ENCODE measurements at places on chromosomes 13 and 19.

DNA sequence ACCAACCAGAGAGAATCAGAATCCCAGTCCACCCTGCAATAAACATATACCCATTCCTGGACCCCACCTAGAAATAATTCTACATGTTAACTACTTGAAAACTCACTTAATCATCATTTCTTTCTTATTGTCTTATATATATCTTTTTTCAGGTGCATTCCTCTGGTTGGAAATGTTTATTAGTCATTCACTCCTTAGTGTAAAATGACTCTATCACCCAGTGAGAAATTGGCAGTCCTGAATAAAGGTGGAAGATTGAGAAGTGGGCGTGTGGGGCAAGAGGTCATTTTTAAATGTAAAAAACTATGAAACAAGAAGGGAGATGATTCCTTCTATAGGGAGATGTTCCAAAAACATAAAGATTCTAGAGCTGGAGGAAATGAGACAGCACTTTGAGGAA is 101.2 kb upstream of the MBNL2 start:
- DNase-seq: no peak

DNA sequence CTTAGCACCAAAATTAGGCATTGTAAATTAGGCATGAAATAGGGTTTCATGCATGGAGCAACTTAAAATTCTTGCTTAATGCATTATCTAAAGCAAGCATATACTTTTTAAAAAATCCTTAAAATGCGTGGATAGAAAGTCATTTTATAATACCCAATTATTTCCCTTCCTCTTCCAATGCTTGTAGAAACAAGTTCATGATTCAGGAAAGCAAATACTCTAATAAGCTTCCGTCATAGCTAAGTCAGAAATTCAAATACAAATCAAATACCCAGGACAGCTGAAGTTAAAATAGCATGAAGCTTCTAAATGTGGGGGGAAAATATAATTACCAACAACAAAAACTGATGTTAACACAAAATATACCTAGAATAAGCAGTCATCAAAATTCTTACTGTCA is 89.1 kb downstream of the COL4A1 start:
- DNase-seq: no peak

GRCh38 chr13:103403148-103403740 is 337.0 kb upstream of the SLC10A2 start:
- DNase-seq: no peak

- DNase-seq: no peak
Measured at GRCh38 chr13:58879114-58879513, 1247.6 kb downstream of the PCDH17 start.
